ENCODE measurements at places on chromosomes 16 and 17. TPM values are rescaled to one million over a fixed set of nuclear protein-coding genes. Genes with fewer than 3 reads are reported as not detected.

GRCh38 chr16:88340755-88341150, 42.0 kb upstream of the ZNF469 start:
- no peak for DNase-seq

DNA sequence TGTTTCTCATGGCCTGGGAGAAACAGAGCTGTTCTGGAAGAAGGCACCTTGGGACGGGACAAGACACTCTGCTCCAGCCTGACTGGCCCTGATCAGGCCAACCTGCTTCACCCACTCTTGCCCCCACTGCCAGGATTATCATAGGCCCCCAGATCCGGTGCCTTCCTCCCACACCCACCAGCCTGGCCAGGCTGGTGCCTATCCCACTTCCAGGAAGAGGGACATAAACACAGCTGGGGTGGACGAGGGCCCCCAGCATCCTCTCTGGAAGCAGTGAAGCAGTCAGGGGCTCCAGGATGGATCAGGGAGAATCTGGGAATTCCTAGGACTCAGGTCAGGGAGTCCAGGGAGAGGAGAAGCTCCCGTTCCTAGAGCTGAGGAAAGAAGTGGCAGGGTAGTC, 16.9 kb upstream of the ITGA3 start:
- DNase-seq, result no peak

GRCh38 chr16:49524216-49524946, 150.8 kb downstream of the C16orf78 start:
- no peak for DNase-seq

DNA sequence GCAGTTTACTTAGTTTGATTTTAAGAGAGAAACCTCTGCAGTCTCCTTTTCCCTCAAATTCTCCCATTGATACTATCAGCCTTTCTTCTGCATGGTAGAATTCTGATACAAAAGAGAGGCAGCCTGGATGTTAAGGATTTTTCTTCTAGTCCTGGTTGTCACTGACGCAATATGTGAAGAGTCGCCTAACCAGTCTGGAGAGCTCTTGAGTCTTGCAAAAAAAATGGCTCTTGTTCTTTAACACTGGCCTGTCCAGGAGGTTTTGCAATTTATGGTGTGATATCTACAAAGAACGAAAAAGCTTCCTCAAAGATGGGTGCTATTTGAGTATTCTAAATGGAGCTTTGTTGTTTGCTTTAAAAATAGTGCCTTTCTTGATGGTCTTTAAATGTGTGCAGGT, 28.9 kb downstream of the COX10 start:
- no peak for DNase-seq

GRCh38 chr17:68599552-68600066, 1.6 kb downstream of the FAM20A start:
- no peak for DNase-seq

GRCh38 chr17:41307647-41308046, 1.5 kb downstream of the KRTAP16-1 start:
- no peak for DNase-seq

DNA sequence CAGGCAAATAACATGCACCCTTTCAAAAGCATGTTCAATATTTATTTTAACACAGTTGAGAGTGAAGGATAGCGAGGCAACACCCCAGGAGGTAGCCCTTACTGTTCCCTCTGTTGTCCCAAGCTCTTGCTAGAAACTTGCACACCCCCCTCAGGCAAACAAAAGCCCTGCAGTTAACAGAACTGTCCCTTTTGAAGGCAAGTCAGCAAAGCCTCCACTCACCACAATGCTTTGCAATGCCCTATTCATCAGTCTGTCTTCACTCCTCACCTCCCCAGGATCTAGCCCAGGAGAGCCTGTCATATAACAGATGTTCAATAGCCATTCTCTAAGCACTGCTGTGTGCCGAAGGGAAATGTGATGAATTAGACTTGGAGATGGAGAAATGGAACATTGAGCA, 3.5 kb upstream of the CNEP1R1 start:
- DNase-seq, result no peak

GRCh38 chr17:63644846-63645245, 22.6 kb downstream of the MAP3K3 start:
- DNase-seq, result no peak

NLE1 gene
- polyA plus RNA-seq, result 16.8 TPM

SDK2 gene
- polyA plus RNA-seq, result 12.2 TPM

CBX8 gene
- 17.5 TPM for polyA plus RNA-seq

PRR35 gene
- 20.3 TPM for polyA plus RNA-seq
